Myocyte (in vitro differentiated cells): ENCODE measurements at places on chromosomes 12 and 14. TPM values are rescaled to one million over a fixed set of nuclear protein-coding genes. Genes with fewer than 3 reads are reported as not detected.

GRCh38 chr12:115771065-115771464 lies 506.4 kb downstream of the MED13L start:
- no peak for DNase-seq

DNA sequence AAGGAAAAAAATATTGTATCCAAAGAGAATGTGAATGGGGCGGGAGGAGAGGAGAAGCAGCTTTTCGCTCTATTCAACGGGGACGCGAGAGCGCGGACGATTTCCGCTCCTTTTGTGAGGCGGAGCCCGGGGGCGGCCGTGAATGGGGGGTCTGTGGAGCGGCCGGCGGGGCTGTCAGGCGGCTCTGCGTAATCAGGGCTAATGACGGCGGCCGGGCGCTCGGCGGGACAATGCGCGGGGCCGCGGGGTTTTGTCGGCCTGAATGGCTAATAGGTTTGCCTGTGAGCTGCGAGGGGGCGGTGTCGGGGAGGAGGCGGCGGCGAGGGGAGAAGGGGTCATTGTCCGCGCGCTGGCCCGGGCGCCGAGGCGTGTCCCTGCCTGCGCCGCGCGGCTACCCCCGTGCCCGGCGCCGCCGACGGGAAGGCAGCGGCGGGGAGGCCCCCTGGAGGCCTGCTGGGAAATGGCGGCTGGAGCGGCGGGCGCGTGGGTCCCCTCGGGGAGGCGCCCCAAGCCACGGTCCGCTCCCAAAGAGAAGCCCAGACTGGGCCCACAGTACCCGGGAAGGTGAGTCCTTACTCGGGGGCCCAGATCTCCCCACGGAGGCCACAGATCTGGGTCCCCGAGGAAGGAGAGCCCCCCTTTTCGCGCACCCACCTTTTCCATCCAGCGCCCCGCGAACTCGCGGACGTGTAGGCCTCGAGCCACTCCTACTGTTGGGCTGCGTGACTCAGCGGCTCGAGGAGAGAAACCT lies 6.0 kb downstream of the SIX6 start:
- peak; percentile 47 for DNase-seq

- no peak for DNase-seq
Measured at GRCh38 chr14:93079865-93080403, 35.8 kb downstream of the ITPK1 start.

LIN7A gene
- total RNA-seq, result 0.21 and 0.26 TPM in 2 replicates

ZNF140 gene
- total RNA-seq, result 15.1 and 19.4 TPM in 2 replicates

GRCh38 chr14:50008974-50009373 lies 107.4 kb downstream of the VCPKMT start:
- DNase-seq, result no peak

DNA sequence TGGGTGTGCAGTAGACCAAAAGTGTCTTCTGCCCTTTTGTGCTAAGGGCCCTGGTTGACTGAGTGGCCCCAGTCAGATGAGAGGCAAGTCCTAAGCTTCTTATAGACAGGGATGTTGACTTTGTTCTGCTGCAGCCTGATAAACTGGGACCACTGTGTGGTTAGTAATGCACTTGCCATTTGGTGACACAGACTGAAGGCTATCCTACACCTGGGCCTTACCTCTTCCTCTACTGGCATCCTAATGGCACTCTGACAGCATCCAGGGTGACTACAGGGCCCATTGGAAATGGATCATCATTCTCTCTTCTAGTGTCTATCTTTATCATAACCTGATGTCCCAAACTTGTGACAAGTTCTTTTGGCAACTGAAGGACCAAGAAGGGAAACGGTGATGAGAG lies 3.3 kb downstream of the SDR39U1 start:
- DNase-seq, result no peak

TMEM263 gene
- 77.9 and 105 TPM in 2 replicates for total RNA-seq

- peak; percentile 56 for DNase-seq
Measured at GRCh38 chr12:22974865-22975264, 349.9 kb downstream of the ETNK1 start.

DNA sequence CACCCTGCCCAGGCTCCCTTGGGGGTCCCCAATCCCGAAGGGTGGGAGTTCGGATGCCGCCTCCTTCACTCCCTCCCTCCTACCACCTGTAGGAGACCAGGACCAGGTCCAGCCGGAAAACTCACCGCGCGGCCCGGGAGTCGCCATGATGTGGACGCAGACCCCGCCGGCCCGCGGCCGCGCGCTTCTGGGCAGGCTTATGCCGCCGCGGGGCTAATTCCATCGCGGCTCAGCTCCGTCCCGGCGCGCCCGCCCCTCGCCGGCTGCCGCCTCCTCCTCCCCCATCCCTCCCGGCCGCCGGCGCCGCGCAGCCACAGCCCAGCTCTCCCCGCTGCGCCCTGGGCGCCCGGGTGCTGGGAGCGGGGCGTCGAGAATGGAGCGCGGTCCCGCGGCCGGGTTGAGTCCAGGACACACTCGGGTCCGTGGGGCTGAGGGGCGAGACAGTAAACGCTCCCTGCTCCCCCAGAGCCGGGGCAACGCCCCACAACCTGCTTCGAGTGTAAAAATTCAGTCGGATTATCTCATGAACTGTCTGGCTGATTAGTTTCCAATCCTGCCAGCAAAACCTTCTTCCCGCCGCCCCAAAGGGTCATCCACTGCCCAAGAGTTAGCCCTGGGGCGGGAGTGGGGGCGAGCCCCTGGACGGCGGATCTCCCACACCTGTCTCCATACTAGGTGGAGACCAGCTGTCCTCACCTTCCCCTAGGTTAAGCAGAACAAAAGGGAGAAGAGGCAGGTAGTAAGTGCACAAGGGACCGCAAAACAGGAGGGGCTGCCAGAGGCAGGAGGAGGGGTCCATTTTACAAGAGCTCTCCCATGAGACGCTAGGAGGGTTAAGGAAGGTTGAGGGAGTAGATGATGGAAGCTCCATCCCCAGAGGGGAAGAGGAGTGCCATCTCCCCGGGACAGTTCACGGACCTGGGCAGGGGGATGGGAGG lies at the start of gene ANO2:
Gene ANO2 (minus strand): TSS at position 189 of the 938 bp plus-strand sequence. CDS start 42 bp downstream, at position 147.
- DNase-seq, result peak; percentile 18

GLT8D2 gene
- 17.6 and 17.9 TPM in 2 replicates for total RNA-seq

DNA sequence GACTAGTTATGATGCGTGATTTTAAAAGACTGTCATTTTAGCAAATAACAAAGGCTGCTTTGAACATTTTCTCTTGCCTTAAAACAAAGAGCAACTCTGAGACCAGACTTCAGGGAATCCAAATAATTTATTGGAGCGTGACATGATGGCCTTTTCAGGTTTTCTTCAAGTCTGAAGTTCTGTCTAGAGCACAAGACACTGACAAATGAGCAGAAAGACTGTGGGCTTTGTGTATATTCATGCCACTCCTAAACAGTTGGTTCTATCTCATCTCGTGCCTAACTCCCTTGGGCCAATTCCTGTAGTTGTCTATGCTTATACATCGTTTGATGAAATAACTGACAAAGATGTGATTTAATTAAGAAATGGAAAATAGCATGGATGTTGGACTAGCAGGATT lies 47.5 kb downstream of the IFT81 start:
- DNase-seq, result peak; percentile 19

DNA sequence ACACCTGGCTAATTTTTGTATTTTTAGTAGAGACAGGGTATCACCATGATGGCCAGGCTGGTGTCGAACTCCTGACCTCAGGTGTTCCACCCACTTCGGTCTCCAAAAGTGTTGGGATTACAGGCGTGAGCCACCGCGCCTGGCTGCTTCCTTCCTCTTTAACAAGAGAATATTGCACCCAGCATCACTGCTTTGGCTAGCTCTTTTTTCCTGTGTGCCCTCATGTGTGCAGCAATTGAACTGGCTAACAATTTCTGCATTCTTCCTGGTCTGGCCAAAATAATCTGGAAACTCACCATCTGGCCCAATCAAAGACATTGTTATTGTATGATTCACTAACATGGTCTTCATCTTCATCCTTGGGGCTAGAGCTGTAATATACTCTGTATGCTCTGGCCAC lies 2.7 kb upstream of the ASB8 start:
- DNase-seq, result no peak

DNA sequence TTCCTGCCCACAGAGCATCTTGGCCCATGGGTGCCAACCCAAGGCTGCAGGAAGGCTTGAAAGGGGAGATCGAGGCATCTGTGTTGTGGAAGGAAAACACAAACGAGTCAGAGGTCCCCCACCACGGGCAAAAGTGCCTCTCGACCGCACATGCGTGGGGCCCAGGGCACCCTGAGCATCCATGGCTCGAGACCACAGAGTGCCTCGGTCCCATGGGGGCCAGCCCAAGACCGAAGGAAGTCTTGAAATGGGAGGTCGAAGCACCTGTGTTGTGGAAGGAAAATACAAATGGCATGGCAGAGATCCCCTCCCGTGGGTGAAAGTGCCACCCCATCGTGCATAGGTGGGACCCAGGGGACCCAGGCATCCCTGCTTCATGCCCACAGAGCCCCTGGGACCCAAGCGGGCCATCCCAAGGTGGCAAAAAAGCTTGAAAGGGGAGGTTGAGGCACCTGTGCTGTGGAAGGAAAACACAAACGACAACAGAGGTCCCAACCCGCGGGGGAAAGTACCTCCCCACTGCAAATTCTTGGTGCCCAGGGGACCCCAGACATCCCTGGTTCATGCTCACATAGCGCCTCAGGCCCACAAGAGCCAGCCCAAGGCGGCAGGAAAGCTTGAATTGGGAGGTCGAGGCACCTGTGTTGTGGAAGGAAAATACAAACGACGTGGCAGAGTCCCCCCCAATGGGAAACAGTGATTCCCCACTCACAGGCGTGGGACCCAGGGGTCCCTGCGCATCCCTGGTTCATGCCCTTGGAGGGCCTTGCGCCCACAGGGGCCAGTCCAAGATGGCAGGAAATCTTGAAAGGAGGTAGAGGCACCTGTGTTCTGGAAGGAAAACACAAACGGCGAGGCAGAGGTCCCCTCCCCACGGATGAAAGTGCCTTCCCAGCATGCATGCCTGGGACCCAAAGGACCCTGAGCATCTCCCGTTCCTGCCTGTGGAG lies 373.0 kb downstream of the ALG10 start:
- DNase-seq, result no peak

GRCh38 chr14:75747899-75748298 lies 86.9 kb downstream of the TTLL5 start:
- no peak for DNase-seq

IAPP gene
- total RNA-seq, result not detected in 2 replicates

DNA sequence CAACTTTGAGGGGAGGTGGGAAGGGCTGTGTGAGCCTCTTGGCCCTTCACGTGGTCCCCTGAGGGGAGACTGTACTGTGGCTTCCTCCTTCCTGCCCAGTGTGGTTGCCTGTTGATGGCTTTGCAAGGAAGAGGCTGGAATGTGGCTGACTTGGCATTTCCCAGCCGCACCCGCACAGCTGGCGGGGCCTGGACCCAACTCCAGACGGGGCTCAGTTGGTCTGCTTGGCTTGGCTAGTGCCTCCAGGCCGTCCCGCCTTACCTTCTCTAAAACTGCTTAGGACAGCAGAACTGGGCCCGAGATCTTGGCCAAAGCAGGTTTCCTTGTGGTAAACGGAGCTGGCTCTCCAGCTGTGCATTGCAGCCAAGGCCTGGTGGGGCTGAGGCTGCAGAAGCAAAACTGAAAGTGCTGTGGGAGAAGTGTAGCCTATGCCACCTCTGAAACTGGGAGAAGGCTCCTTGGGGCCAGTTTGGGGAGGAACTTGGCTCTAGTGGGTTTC lies 139.5 kb downstream of the SMOC1 start:
- DNase-seq, result peak; percentile 31

BEGAIN gene
- not detected in 2 replicates for total RNA-seq

DNAAF2 gene
- total RNA-seq, result 12.5 and 15.6 TPM in 2 replicates

- no peak for DNase-seq
Measured at GRCh38 chr12:48813465-48814261, 4.6 kb upstream of the CACNB3 start.

NUAK1 gene
- total RNA-seq, result 40.7 and 66.7 TPM in 2 replicates

- DNase-seq, result no peak
Measured at GRCh38 chr12:3905664-3906063, 32.5 kb upstream of the PARP11 start.

DNA sequence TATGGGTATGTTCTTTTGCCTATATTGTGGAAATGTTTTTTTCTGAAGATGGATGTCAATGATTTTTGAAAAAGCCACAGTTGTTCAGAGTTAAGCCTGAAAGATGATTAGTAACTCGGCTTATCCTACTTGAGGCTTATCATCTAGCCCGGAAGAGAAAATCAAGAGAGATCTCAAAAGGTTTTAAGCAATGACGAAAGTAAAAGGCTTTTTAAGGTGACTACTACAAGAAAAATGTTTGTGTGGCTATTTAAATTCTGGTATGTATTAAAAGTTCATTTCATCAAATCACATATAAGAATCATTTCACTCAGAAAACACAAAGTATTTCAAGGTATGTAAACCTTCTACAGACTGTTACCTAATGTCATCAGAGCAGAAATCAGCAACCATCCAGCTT lies 40.2 kb downstream of the HEATR5A start:
- DNase-seq, result no peak

GRCh38 chr14:53542732-53543131 lies 389.6 kb upstream of the DDHD1 start:
- DNase-seq, result peak; percentile 59

DNA sequence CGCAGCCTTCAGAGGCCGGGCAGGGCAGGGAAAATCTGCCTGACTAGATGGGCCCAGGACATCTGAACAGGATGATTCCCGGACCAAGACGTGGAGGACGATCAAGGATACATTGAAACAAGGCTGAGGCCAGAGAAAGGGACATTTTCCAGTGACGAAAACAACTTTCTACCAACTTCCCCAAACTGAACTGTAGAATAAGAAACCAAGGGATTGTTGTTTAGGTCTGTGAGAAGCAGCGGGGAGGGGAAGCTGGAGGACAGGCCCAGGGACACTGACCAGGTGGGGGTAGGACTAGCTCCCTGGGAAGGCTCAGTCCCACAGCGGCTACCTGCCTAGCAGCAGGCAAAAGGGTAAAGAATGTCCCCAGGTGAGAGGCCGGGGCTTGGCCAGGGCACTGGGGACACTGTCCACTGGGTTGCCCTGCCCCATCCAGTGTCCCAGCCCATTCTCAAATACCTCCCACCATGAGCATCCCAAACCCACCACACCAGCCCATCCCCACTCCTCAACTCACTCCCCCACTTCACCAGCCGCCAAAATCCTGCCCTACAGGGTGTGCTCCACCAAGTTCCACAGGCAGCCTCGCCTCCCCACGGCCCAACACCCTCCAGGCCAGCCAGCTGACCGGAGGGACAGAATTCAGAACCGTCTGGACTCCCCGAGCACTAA lies 995 bp downstream of the TNFRSF1A start:
- no peak for DNase-seq

- DNase-seq, result peak; percentile 9
Measured at GRCh38 chr12:75432924-75433323, 42.0 kb downstream of the GLIPR1L2 start.

PFKM gene
- 134 and 137 TPM in 2 replicates for total RNA-seq

CLMN gene
- 0.52 and 0.99 TPM in 2 replicates for total RNA-seq

- DNase-seq, result no peak
Measured at GRCh38 chr12:47833591-47834012, 13.9 kb upstream of the HDAC7 start.

- no peak for DNase-seq
Measured at GRCh38 chr12:104583301-104583700, 126.6 kb downstream of the CHST11 start.

POC1B gene
- 7.7 and 9.9 TPM in 2 replicates for total RNA-seq

NIN gene
- 24.1 and 43.3 TPM in 2 replicates for total RNA-seq

- DNase-seq, result no peak
Measured at GRCh38 chr14:57607086-57607485, 113.4 kb upstream of the CCDC198 start.

- no peak for DNase-seq
Measured at GRCh38 chr14:73717711-73718417, 3.7 kb upstream of the PNMA1 start.
